Stimulated activated CD4-positive, alpha-beta T cell treated with anti-CD3 and anti-CD28 coated beads, Interleukin-15, amount 100 ng/mL, for 1 hour (primary cell): ENCODE measurements at places on chromosomes 16 and 17.

DNA sequence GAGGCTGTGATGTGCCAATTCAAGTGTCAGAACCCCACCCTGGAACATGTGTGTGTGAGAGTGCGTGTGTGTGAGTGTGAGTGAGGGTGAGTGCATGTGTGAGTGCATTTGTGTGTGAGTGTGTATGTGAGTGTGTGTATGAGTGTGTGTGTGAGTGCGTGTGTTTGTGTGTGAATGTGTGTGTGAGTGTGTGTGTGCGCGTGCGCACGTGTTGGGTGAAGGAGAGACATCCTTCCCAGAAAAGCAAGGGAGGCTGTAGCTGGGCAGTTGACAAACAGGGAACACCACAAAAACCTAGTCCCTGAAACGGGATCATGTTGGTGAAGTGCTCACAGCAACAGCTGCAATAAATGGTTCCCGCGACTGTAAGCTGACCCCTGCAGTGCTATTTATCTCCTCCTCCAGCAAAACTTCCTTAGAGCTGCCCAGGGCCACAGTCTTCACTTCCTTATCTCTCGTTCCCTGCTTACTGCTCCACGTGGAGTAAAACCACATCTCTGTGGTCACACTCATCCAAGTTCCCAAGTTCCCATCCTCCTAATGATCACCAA is 40.1 kb upstream of the RPL38 start:
- DNase-seq: no peak

DNA sequence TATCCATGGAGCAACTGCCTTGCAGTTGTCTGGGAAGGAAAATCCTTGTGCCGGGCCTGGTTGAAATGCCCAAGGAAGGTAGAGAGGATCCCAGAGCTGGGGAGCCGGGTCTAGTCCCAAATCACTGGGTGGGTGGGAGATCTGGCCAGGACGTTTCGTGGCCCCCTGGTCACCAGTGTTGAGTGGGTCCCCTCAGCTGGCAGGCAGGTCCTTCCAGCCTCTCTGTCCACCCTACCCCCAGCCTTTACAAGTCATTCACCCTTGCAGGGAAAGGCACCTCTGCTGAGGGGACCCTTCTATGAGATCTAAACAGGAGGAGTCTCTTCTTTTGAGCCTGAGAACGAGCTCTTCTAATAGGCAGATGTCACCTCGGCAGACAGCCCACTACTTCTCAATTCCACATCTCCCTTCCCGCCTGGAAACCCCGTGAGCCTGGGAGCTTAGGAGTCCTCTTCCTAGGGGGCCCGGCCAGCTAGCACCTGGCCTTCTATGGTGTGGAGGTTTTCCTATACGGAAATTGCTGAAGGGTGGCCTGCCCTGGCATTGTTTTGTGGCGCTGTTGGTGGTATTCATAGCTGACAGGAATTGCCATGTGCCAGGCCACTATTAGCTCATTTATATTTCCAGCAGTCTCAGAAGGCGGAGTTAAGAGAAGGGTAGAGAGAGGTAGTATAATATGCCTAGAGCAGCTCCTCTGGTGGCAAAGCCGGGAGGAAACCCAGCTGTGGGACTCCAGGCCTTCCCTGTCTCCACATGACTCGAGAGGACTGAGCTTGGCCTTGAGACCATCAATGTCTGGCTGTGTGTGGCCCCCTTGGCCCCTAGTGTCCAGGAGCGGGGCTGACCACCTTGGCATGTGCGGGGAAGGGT is 13.3 kb downstream of the MPRIP start:
- no peak for DNase-seq

DNA sequence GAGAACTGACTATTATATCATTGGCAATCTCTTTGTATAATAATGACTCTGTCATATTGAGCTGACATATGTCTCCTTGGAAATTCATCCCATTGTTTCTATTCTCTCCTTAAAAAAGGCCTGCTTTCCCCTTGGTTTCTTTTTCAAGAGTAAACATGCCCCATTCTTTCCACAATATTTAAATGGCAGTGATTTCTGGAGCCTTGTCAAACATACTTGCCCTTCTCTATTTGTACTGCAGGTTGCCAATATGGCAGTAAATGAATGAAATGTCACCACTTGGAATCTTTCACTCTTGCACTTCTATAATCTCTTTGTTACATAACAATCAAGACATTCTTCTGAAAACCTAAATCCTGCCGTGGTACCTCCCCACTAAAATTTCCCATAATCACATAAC is 1265.1 kb upstream of the CDH8 start:
- no peak for DNase-seq

GRCh38 chr16:7420079-7420478 is 87.4 kb downstream of the RBFOX1 start:
- DNase-seq: no peak

DNA sequence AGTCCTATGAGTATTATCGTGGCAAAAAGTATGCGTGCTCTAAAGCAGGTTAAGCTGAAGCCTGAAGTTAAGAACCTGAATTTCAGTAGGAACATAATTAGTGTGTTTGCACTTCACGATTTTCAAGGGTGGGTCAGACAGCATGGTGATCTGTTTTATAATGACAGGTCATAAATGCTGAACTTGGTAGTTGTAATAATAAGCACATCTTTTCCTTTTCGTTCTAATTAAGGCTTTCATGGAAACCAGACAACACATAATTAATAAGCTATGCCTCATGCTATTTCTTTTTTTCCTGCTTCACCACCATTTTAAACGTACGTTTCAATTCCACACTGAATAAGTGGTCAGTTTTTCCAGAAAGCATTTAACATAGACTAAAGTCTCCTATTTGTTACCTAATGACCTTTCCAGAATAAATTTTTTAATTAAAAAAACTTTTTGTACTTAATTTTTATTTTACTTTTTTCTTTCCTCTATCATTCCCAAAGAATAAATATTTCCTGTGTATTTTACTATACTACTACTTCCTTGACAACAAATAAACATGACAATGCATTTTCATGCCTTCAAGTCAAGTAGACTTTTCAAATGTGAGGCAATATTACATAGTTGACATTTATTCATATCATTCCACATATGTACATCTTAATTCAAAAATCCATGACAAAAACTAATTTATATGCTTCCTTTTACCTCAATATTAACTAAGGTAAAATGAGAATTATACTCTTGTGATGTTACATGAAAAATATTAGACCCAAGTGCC is 22.4 kb downstream of the CMC2 start:
- DNase-seq: no peak

DNA sequence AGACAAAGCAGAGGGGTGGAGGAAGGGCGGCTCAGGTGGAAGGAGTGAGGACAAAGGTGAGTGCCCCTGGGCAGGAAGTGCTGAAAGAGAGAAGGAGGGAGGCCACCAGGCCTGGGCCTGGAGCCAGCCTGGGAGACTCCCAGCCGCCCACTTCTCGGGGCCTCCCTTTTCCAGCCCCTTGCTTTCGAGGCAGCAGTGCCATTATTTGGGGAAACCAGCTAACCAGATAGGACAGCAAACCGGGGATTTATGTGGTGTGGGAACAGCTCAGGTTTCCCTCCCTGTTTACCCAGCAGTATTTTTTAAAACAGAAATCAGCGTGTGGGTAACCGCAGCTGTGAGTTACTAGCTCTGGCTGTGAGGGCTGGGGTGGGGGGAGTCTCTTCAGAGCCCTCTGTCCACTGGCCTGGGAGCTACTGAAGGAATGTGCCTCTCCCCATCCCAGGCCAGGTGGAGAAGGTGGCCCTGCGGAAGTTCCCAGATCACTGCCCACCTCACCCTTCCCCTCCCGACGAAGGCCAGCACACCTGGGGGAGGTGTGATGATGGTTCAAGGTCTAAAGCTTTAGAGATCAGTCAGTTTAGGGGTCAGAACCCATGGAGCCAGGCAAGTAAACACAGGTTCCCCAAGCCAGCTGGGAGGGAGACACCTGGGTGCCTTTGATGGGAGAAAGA is 8.4 kb upstream of the MEOX1 start:
- DNase-seq: no peak

DNA sequence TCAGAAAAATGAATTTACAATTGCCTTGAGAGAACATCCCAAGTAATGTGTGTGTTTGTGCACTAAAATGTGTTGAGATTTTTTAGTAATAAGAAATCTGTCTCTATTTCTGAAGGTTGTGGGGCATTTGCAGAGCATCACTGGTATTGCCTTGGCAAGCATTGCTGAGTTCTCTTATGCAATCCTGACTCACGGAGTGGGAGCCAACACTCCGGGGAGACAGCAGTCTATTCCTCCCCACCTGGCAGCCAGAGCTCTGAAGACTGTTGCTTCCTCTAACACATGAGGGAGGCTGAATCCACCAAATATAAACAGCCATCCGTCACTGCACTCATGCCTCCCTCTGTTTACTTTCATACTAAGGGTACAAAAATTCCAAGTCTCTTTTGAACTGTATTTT is 10.6 kb downstream of the CNTD1 start:
- no peak for DNase-seq

DNA sequence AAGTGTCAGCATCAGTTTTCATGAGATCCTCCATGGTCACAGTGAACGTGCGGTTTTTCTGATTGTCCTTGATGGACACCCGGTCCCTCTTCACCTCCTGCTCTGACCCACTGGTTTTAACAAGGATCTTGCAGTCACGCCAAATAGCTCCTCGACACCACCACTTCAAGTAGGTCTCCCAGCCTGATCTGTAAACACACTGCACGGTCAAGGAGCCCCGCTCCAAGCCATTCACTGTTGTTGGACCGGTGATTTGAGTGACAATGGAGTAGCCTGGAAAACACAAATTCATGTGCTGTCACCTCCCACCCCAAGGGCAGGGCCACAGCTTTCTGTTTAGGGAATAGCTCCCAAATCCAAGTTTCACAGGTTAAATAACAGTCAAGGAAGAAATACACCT is 8.2 kb downstream of the CD300LF start:
- no peak for DNase-seq

DNA sequence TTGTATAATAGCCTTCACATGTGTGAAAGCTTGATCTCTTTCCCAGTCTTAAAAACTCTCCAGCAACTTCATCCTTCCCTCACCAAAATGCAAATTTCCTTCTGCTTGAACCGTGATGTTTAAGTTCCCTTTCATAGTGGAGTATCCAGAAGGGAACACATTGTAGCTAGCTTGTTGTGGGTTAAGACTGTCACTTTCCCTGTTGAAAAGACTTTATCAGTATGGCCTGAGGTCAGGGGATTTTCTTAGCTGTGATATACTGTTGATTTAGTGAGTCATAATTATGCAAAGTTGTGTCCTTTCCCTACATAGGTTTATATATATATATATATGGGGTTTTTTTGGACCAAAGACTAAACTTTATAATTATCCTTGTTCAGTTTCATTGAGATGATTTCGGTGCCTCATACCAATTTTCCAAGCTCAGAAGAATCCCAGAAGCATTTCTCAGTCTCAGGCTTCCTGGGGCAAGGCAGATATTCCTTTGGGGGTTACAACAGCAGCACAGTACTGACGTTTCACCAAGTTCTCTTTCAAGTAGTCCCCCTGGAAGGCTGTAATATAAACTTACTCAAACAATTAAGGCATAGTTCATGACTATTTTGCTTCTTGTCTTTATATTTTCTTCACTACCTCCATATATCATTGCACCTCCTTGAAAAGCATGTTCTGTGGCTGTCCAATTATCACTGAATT is 35.7 kb downstream of the ESRP2 start:
- DNase-seq: no peak

GRCh38 chr16:75138636-75139035 is 9.7 kb upstream of the ZFP1 start:
- DNase-seq: no peak
